Stimulated activated CD4-positive, alpha-beta T cell treated with anti-CD3 and anti-CD28 coated beads, Interleukin-1b, Interleukin-23, amount 100 ng/mL, for 1 hour (primary cell): ENCODE measurements at places on chromosomes 13 and 19.

- DNase-seq: no peak
Observed at GRCh38 chr13:72890546-72890945, 108.6 kb downstream of the PIBF1 start.

DNA sequence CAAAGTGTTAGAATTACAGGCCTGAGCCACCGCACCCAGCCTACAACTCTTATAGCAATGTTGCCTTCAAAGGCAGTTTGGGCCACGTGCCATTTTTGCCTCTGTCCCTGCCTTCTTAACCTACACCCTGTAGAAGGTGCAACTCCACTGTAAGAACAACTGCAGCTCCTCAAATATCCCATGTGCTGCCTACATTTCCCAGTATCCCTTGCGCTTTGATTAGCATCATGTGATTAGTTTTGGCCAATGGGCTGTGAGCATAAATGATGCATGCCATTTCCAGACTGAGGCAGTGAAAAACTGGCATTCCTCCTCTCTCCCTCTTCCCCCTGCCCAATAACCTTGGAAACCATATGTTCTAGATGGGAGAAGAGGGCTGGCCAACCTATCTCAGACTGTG is 75.2 kb upstream of the MRI1 start:
- DNase-seq: no peak

- DNase-seq: no peak
Observed at GRCh38 chr19:51511353-51511752, 9.8 kb upstream of the SIGLEC12 start.

DNA sequence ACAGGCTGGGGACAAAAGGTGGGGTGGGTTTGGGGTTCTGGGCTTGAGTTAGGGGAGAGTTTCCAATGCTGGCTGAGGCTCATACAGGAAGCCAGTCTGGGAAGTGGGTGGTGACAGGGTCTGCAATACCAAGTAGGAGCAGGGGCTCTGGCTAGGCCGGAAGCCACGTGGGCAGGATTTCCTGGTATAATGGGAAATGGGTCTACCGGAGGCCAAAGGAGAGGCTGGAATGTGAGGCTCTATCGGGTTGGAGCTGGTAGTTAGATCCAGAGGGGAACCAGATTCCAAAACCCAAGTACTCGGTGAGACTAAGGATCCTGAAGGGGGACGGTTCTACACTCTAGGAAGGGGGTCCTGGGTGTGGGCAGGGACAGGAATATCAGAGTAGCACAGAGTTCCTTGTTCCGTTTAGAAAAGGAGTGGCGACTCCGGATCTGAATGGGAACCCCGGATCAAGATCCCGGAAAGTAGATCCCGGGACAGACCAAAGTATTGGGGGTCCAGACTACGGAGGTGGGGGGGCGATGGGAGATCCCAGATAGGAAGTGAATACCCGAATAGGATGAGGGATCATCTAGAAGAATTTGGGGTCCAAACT is 802 bp downstream of the CDC37 start:
- DNase-seq: no peak

GRCh38 chr19:31570718-31571117 is 221.5 kb upstream of the TSHZ3 start:
- DNase-seq: no peak

DNA sequence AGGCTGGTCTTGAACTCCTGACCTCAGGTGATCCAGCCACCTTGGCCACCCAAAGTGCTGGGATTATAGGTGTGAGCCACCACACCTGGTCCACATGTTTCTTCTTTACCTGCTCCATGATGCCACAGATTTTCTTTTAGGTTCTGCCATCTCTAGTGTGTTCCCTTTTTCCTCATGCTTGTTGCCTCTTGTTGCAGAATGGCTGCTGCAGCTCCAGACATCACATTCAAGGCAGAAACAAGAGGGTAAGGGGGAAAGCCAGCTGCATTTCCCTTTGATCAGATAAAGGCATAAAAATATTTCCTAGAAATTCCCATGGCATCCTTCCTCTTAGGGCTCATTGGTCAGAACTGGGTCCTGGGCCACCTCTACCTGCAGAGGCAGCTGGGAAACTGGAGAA is 12.3 kb upstream of the CCDC124 start:
- DNase-seq: no peak

DNA sequence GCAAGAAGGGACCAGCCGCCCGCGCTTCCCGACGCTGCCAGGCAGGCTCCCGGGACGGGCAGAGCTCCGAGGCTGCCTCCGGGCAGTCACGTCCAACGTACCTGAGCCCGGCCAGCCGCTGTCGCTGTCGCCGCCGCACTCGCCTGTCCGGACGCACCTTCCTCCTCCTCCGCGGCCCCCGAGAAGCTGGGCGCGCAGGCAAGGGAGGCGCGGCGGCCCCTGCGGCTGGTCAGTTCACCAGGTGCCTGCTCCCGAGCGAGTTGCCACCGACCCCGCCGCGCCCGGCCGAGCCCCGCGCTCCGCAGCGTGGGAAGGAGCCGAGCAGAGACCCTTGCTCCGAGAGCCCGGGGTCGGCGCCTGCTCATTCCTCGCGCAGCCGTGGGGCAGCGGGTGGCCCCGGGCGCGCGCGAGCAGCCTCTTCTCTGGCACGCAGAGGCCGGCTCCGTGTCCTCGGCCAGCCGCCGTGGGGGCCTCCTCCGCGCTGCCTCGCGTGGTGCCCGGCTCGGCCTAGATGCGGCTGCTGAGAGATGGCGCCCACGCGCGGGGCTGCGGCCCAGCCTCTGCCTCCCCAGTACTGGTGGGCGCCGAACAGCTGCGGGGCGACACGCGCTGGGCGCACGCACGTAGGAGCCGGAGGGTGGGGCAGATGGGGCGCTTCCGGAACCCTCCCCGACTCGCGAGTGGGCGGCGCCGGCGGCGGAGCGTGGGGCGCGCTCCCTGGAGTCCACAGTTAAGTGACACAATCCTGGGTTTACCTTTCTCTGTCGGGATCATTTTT is 419.4 kb downstream of the UQCRFS1 start:
- DNase-seq: no peak

DNA sequence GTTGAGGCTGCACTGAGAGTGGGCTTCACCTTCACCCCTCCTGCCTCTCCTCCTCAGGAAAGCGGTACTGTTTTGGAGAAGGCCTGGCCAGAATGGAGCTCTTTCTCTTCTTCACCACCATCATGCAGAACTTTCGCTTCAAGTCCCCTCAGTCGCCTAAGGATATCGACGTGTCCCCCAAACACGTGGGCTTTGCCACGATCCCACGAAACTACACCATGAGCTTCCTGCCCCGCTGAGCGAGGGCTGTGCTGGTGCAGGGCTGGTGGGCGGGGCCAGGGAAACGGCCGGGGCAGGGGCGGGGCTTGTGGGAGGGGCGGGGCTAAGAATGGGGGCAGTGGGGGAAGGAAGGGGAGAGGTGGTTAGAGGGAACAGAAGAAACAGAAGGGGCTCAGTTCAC is 7.5 kb downstream of the CYP2A13 start:
- no peak for DNase-seq

DNA sequence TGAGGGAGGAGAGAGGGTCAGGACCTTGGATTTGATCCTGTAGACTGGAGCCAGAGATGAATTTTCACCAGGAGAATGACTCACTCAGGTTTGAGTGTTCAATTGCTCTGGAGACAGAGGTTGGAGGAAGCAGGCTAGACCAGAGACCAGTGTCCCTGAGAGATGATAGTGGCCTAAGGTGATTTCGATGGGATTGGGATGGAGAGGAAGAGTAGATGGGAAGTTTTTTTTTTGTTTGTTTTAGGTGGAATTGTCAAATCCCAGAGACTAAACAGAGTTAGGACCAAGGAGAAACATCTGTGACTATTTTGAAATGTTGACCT is 2.3 kb downstream of the CEBPG start:
- no peak for DNase-seq

DNA sequence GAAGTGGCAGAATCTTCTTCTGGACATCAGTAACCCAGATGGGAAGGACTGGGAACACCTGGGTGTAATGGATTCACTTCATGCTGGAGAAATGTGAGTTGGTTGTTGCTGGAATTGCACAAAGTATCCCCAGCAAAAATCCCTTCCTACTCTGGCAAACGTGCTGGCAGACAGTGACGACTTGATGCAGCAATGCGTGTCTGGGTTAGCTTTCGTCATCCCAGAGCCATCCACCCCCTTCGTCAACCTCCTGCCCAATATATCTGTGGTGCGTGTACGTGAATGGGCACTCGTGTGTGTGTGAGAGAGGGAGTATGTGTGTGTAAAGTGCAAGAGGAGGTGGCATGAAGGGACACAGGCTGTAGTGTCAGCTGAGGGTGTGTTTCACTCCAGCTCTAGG is 70.9 kb downstream of the TM9SF2 start:
- no peak for DNase-seq

DNA sequence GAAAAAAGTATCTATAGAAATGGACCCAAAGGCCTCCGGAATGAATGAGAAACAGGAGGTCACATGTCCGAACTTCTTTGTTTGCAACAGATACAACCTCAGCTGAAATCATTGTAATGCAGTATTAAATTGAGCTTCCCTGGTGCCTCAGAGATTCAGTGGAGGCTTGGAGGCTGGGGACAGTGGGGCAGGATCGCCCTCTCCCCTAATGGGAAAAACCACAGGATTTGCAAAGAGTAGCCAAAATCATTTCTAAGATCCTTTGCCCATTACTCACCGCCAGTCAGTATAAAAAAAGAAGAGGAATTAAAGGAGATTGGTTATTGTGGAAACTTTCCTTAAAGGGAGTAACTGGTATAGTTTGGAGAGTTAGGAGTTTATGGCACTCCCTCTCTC is 30.4 kb upstream of the IRS2 start:
- no peak for DNase-seq

GRCh38 chr19:44741841-44742329 is 6.6 kb upstream of the BCL3 start:
- no peak for DNase-seq

GRCh38 chr19:19162495-19162894 is 7.6 kb downstream of the MEF2B start:
- DNase-seq: no peak

- DNase-seq: no peak
Observed at GRCh38 chr19:41905273-41906002, 22.5 kb downstream of the ARHGEF1 start.

DNA sequence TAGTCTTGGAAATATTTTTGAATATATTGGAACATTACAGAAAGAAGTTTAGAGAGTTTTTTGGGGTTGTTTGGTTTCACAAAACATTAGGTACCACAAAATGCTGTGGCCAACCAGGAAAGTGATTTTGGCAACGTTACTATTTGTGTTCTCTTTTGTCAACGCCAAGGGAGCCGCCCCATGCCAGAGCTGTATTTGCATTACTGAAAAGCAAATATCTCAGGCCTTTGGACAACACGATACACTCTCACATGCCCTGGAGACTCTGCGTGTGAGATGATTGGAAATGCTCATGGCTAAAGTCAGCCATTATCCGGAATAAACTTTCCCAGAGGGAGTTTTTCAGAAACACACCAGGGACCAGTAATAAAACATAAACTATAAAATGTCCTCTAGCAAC is 324.6 kb downstream of the SHISA2 start:
- DNase-seq: no peak

DNA sequence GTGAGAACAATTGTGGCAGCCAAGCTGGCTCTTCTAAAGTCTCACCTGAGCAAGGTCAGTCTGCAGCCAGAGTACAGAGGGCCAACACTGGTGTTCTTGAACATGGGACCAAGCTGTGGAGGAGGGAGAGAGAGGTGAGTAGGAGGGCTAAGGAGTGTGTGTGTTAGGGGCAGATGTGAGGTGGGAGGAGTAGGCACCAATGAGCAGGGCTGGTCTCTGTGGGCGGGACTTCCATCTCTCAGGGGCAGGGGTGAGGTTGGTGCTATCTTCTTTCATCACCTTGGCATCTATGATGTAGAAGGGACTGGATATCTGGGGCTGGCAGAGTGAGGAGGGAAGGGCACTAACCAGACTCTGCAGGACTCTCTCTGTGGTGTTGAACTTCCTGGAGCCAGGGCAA is 72.4 kb downstream of the MBD3L1 start:
- DNase-seq: no peak

DNA sequence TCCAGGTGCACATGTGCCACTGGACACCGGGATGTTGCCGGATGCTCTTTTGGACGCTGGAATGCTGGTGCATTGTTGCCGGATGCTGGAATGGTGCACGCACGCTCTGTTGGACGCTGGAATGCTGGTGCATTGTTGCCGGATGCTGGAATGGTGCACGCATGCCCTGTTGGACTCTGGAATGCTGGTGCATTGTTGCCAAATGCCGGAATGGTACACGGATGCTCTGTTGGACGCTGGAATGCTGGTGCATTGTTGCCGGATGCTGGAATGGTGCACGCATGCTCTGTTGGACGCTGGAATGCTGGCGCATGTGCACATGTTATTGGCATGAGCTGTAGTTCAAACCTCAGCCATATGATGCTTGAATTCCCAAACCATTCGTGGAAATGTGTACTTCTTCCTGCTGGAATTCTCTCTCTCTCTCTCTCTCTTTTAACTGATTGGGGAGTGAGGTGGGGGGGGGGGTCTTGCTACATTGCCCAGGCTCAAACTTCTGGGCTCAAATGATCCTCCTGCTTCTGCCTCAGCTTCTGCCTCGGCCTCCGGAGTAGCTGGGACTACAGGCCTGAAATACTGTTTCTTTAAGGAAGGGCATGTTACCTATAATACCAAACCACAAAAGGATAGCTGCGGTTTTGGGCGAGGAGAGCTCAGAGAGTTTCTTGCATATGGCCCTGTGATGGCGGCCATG is 1.2 kb upstream of the MCF2L start:
- no peak for DNase-seq

GRCh38 chr19:18156841-18157464 is 4.0 kb downstream of the PIK3R2 start:
- no peak for DNase-seq

- DNase-seq: no peak
Observed at GRCh38 chr13:50846861-50847475, 3.5 kb upstream of the DLEU7 start.

DNA sequence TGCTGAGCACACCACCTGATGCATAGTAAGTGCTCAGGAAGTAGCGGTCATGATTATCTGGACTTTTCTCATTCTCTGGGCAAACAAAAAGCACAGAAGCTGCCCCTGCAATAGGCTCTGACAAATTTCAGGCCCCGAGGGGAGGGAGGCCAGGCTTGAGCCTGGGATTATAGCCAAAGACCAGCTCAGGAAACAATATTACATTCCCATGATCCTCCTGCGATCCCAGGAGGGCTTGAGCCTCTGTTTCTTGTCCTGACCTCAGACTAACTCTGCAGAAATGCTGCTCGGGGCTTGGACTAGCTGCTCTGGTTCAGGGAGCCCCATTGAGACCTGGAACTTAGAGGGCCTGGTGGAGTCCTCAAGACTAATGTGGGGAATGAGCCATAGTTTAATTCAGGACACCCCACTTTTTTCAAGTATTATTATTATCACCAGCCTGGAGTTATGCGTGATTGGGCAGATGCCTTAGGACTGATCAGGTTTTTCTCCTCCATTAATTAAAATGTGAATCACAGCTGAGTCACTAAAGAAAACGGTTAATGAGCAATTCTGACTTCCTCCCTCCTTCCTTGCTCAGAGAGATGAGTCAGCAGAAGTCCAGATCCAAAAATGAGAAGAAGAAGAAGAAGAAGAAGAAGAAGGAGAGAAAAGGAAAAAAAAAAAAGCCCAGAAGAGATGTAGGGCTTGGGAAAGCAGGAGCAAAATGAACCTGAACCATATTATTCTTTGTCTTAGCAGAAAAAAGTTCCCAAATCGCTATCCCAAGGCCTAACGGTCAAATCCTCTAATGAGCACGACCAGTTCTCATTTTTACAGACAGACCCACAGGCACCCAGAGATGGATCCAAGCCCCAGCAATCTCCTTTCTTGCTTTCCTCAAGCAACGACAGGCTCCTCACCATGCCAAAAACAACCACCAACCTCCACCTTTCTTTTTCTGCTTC is 107.2 kb downstream of the CACNA1A start:
- DNase-seq: no peak
